A172 (cell line): ENCODE measurements at places on chromosomes 7 and 10. TPM values are rescaled to one million over a fixed set of nuclear protein-coding genes. Genes with fewer than 3 reads are reported as not detected.

DNA sequence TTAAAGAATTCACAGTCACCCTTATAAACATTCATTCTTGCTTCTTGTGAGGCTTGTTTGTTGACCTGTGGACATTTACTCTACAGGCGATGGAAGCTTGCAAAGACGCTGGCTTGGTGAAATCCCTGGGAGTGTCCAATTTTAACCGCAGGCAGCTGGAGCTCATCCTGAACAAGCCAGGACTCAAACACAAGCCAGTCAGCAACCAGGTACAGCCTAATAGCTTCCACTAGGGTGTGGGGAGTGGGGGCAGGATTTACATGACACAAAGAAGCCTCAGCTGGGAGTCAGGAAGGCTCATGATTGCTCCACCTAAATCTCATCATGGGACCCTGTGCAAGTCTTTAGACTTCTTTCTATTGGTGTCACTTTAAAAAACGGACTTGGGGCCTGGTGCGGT is 29.0 kb downstream of the AKR1D1 start:
- DNase-seq = no peak

GRCh38 chr10:68075550-68076004 is 494 bp upstream of the HERC4 start:
- DNase-seq = no peak

Gene ELMO1
- total RNA-seq = 12.9 and 24.0 TPM in 2 replicates

Gene TMEM213
- total RNA-seq = not detected in 2 replicates

Gene HHEX
- total RNA-seq = not detected in 2 replicates

GRCh38 chr10:132570771-132571649 is 33.4 kb downstream of the INPP5A start:
- no peak for DNase-seq

Gene ITGA8
- total RNA-seq = 1.9 and 2.1 TPM in 2 replicates

DNA sequence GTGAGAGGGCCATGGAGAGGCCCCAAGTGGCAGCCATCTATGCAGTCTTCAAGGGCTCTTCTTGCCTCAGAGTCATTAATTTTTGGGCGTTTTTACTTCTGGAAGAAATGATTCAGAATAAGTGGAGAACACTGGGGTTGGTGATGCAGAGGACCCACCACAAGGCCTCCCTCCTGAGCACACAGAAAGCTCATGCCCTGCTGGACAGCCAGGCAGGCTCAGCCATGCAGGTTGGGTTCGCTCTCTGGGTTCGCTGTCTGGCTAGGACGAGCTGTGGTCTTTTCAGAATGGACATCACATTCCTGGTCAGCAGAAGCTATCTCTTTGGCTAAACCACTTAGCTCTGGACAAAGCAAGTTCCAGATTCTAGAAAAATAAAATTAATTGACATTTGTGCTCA is 480.8 kb downstream of the RPS24 start:
- DNase-seq = no peak

- DNase-seq = no peak
Measured at GRCh38 chr10:62027841-62028501, 126.5 kb downstream of the ARID5B start.

- no peak for DNase-seq
Measured at GRCh38 chr10:129845111-129845753, 118.8 kb downstream of the EBF3 start.

Gene MOGAT3
- total RNA-seq = not detected in 2 replicates

Gene HOXA7
- total RNA-seq = not detected in 2 replicates

DNA sequence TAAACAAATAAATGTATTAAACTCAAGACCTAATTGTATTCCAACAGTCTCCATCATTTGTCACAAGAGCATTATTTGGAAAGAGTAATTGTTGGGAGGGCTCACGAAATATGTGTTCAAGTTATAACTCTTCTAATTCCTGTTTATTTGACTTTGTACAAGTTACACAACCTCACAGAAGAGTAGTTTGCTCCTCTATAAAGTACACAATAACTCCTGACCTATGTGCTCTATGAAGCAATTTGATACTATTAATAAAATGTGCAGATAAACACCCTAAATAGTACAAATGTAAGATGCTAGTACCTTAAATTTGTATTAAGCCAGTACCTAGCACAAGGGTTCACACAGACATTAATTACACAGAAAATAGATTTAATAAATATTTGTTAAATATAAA is 285.8 kb downstream of the LRRTM3 start:
- no peak for DNase-seq

Gene ZPBP
- total RNA-seq = not detected in 2 replicates

DNA sequence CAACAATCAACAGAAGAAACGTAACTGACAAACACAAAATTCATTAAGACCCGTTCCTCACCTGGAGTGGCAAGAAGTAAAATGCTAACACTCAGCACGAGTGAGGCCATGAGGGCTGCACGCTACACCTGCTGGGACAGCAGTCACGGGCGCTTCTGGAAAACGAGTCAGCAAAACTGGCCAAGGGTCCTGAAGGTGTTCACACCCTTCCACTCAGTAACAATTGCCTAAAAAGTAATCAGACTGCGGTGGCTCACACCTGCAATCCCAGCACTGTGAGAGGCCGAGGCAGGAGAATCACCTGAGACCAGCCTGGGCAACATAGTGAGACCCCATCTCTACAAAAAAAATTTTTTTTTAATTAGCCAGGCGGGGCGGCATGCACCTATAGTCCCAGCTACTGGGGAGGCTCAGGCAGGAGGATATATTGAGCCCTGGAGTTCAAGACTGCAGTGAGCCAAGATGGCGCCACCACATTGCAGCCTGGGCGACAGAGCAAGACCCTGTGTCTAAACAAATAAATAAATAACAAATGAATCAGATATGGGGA is 199.1 kb downstream of the MAD1L1 start:
- DNase-seq = no peak

GRCh38 chr7:105084581-105084980 is 70.6 kb downstream of the KMT2E start:
- no peak for DNase-seq

- peak; percentile 23 for DNase-seq
Measured at GRCh38 chr10:93711891-93712290, 9.5 kb upstream of the FRA10AC1 start.

Gene C7orf33
- total RNA-seq = not detected in 2 replicates

GRCh38 chr7:38615665-38616064 is 15.5 kb downstream of the AMPH start:
- no peak for DNase-seq

Gene PLCE1
- total RNA-seq = 0.22 and 0.89 TPM in 2 replicates

DNA sequence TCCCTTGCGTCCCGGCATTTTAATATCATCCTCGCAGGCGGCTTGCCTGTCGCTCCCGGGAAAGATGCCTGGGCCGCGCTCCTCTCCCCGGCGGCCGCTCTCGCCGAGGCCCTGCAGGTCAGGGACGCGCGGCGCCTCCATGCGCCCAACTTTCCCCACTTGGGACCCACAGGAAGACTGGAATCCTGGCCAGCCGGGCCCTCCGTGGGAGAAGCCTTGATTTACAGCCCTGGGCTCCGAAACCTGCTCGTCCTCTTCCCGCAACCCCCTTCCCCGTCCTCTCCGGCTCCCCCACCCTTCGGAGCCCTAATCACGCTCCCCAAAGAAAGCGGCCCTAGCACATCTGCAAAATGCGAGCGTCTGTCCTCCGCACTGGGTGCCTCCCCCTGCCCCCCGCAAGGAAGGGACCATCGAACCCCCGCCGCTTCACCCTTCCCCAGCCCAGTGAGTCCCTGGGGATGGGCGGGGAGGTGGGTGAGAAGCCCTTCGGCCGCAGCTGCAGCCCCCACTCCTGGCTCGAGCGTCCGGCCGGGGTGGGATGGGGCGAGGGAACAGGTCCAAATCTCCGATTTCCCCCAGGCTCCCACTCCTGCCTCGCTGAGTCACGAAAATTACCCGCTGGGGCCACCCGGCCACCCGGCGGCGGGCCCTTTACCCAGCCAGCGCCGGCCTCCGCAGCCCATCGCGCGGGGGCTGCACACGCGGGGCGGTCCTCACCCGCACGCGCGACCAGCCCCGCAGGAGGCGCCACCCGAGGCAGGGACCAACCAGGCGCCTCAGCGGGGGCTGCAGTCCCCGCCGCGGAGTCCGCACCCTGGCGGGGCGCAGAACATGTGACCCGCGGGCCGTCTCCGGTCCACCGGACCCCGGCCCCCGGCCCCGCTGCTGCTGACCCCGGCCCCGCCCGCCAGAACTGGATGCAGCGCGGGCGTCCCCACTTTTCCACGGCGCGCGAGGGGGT is 695 bp downstream of the HSPA12A start:
- no peak for DNase-seq

Gene XRCC2
- 9.3 and 10.8 TPM in 2 replicates for total RNA-seq

Gene EEPD1
- total RNA-seq = 26.3 and 29.2 TPM in 2 replicates

Gene SMARCD3
- total RNA-seq = 22.2 and 26.7 TPM in 2 replicates
